Foreskin keratinocyte (primary cell): ENCODE measurements at places on chromosomes 13 and 19. TPM values are rescaled to one million over a fixed set of nuclear protein-coding genes. Genes with fewer than 3 reads are reported as not detected.
A peak's percentile ranks its signal among the peaks of the same experiment; 100 is the strongest.

Gene C13orf42
- not detected in 2 replicates for polyA plus RNA-seq

GRCh38 chr19:34399886-34400285 is 4.3 kb upstream of the PDCD2L start:
- no peak for DNase-seq

GRCh38 chr19:53809518-53810186 is 14.5 kb downstream of the NLRP12 start:
- DNase-seq = no peak

Gene PRR22
- 3.5 and 3.9 TPM in 2 replicates for polyA plus RNA-seq

- DNase-seq = no peak
Observed at GRCh38 chr19:38665950-38666662, 18.7 kb downstream of the ACTN4 start.

Gene RABAC1
- polyA plus RNA-seq = 212 and 326 TPM in 2 replicates

GRCh38 chr19:33802001-33802400 is 5.3 kb downstream of the KCTD15 start:
- no peak for DNase-seq

DNA sequence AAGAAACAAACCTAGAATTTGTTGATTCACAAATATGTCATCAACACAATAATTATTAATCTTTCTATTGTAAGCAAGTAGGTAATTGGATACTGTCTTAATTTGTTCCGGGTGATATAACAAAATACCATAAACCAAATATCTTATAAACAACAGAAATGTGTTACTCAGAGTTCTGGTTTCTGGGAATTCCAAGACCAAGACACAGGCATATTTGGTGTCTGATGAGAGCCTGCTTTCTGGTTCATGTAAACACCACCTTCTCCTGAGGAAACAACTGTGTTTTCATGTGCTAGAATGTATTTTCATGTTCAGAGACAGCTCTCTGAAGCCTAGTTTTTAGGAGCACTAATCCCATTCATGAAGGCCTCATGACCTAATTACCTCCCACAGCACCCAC is 1819.5 kb downstream of the SLITRK5 start:
- DNase-seq = no peak

- DNase-seq = no peak
Observed at GRCh38 chr19:2326699-2327360, 1.6 kb downstream of the LSM7 start.

GRCh38 chr19:40210889-40211288 is 7.3 kb downstream of the TTC9B start:
- no peak for DNase-seq

DNA sequence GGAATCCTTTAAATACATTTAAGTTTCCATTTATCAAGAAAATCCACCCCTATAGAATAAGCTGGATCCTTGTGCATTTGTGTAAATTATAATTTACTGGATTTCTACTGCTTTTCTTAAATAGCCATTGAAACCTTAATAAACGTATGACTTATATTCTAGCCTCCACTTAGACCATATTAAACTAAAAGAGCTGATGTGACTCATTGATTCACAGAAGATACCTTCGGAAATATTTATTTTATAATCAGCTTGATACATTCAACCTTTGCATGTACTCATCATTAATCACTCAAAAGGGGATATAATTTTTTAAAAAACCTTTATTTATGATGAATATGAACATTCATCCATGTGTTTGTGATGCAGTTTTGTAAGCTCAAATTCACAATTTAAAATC is 136.3 kb downstream of the SPRY2 start:
- no peak for DNase-seq

- DNase-seq = peak; percentile 79
Observed at GRCh38 chr13:30832845-30833332, 73.2 kb upstream of the MEDAG start.

DNA sequence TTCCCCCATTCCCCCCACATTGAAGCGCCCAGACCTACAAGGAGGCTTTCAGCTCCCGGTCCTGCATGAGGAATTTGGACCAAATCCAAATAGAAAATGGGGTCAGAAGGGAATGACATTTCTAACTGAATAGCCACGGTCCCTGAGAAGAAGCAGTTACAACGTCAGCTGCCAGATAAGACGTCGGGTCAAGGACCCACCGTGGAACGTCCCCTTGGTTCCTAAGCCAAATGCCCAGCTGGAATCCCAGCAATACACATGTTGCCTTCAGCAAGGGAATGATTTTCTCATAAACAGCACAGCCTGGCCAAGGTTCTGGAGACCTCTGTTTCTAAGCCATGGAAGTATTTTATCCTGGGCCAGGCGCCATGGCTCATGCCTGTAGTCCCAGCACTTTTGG is 109.1 kb upstream of the PEG3 start:
- no peak for DNase-seq

Gene TLE2
- 1.8 and 2.5 TPM in 2 replicates for polyA plus RNA-seq
